Fibroblast of lung (primary cell): ENCODE measurements at places on chromosomes 6 and 20. TPM values are rescaled to one million over a fixed set of nuclear protein-coding genes. Genes with fewer than 3 reads are reported as not detected.

The GJA1 gene
- total RNA-seq: 154 and 209 TPM in 2 replicates

GRCh38 chr6:89432875-89433251 lies at the start of gene ANKRD6:
TSS of gene ANKRD6 (plus strand) at chr6:89433152. CDS start at chr6:89566977, 133,825 bp downstream.
- peaks cover 8% of the 10 kb centered on the region for H3K27me3 ChIP-seq
- H3K4me3 ChIP-seq: peak within 1 kb of the TSS; percentile 47
- H3K27ac ChIP-seq: no peak within 1 kb of the TSS
- DNase-seq: peak; percentile 27
- H3K36me3 ChIP-seq: no peaks in the 10 kb centered on the region

GRCh38 chr6:44528716-44529115 lies 141.2 kb downstream of the CDC5L start:
- no peak overlapping the region for H3K27ac ChIP-seq
- no peaks in the 10 kb centered on the region for H3K36me3 ChIP-seq
- no peaks in the 10 kb centered on the region for H3K4me1 ChIP-seq
- no peak for DNase-seq
- peaks cover 15% of the 10 kb centered on the region for H3K27me3 ChIP-seq

GRCh38 chr6:122033564-122034181 lies 365.8 kb upstream of the HSF2 start:
- peak; percentile 74 for DNase-seq
- no peak overlapping the region for H3K27ac ChIP-seq
- no peaks in the 10 kb centered on the region for H3K4me1 ChIP-seq

- H3K27me3 ChIP-seq: no peaks in the 10 kb centered on the region
- no peak overlapping the region for H3K27ac ChIP-seq
- H3K4me1 ChIP-seq: no peaks in the 10 kb centered on the region
- no peak for DNase-seq
- no peaks in the 10 kb centered on the region for H3K36me3 ChIP-seq
Measured at GRCh38 chr6:69888482-69889233, 22.3 kb downstream of the COL19A1 start.

The TAAR6 gene
- not detected in 2 replicates for total RNA-seq

DNA sequence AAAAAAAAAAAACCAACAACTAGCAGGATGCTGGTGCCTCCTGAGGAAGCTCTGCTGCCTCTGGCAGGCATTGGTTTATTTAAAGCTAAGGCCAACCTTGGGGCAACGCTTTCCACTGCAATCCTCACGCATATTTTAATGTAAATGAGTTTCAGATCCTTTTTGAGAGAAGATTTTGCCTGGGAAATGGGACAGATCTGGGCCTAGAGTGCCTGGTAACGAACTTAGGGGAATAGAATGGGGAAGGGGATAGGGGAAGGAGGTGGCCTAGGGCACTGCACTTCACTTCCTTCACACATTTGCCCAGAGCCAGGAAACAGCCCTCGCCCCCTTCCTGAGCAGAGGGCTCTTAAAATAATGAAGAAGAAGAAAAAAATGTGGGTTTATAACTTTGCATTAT lies 132.7 kb upstream of the TMEM170B start:
- H3K27ac ChIP-seq: no peak overlapping the region
- no peak for DNase-seq
- no peaks in the 10 kb centered on the region for H3K4me1 ChIP-seq
- no peaks in the 10 kb centered on the region for H3K36me3 ChIP-seq
- H3K27me3 ChIP-seq: no peaks in the 10 kb centered on the region

DNA sequence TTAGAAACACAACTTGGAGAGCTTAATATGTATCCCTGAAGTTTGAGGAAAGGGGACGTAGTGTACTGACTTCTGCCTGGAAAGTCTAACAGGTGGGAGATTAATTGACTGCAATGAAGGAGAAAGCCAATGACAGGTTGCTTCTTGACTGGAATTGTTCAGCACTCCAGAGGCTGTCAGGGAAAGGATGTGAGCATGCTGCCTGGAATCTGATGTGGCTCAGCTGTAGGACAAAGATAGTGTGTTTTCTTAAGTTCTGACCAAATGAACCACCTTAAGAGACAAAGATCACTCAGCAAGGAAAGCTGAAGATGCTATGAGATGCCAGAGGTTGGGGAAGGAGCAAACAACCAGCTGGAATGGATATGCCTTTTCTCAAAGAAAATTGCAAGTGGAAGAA lies 185.8 kb downstream of the PHF3 start:
- H3K27ac ChIP-seq: no peak overlapping the region
- DNase-seq: no peak
- no peaks in the 10 kb centered on the region for H3K36me3 ChIP-seq

- DNase-seq: no peak
- no peak overlapping the region for H3K27ac ChIP-seq
- H3K27me3 ChIP-seq: no peaks in the 10 kb centered on the region
- peaks cover 1% of the 10 kb centered on the region for H3K36me3 ChIP-seq
- no peaks in the 10 kb centered on the region for H3K4me1 ChIP-seq
- no peak overlapping the region for H3K4me3 ChIP-seq
Measured at GRCh38 chr6:158333094-158333493, 20.8 kb downstream of the TULP4 start.
